ENCODE measurements at places on chromosomes 4 and X. TPM values are rescaled to one million over a fixed set of nuclear protein-coding genes. Genes with fewer than 3 reads are reported as not detected.

DNA sequence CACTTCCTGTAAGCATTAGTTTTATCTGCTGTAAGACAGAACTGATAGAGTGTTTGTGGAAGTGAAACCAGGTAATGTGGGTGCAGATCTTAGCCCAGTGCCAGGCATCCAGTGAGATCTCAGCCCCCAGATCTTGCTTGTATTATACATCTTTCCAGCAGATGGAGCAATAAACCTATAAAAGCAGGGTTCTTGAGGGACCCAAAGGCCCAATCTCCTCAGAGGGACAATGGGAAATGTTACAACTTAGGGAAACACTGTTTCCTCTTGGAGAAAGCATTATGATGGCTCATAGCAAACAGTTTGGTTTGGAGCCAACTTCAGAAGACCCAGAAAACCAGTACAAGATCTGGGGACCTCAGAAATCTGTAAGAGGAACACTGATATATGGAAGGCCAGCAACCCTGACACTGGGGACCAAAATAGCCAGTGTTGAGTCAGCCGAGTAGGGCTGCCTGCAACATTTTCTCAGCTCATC is 206.3 kb downstream of the SLC7A11 start:
- DNase-seq: peak; percentile 70

- no peak for DNase-seq
Observed at GRCh38 chr4:39609454-39609931, 29.2 kb downstream of the SMIM14 start.

DNA sequence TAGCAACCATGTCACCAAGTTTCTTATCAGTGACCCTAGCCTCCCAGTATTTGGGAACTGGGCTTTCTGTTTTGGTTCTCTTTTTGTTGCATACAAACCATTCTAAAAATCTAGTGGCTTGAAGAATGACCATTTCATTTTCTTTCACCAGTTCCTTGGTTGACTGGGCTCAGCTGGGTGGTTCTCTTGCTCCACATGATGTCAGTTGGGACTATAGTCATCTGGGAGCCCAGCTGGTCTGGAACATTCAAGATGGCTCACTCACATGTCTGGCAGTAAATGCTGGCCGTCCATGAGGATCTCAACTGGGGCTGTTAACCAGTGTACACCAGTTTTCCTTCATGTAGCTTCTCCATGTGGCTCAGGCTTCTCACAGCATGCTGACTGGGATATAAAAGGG is 27.6 kb upstream of the MBTPS2 start:
- DNase-seq: no peak

Gene CWH43
- total RNA-seq: not detected

Data from SK-MEL-5 (cell line).